ENCODE measurements at places on chromosomes 5 and 9.

- DNase-seq = no peak
Observed at GRCh38 chr5:14125262-14125661, 17.9 kb upstream of the TRIO start.

- DNase-seq = no peak
Observed at GRCh38 chr9:4020038-4020754, 279.7 kb downstream of the GLIS3 start.

DNA sequence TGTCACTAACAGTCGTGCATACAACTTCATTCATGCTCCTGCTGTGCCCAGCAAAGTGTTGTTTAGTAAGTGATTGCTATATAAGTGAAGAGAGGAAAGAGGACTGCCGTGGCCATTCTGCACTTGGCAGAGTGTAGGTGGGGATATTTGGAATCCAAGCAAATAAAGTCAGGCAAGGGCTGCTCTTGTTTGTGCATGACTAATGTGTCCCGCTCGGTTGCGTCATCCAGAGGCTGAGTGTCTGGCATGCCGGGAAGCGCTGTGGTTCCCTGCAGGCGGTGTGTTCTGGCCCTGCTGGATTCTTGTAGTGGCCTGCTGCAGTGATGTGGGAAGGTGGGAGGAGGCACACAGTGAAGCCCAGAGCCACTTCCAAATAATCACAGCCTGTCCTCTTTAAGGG, 136.9 kb upstream of the ANKH start:
- DNase-seq = no peak

- DNase-seq = no peak
Observed at GRCh38 chr5:44933686-44934085, 124.9 kb downstream of the MRPS30 start.

DNA sequence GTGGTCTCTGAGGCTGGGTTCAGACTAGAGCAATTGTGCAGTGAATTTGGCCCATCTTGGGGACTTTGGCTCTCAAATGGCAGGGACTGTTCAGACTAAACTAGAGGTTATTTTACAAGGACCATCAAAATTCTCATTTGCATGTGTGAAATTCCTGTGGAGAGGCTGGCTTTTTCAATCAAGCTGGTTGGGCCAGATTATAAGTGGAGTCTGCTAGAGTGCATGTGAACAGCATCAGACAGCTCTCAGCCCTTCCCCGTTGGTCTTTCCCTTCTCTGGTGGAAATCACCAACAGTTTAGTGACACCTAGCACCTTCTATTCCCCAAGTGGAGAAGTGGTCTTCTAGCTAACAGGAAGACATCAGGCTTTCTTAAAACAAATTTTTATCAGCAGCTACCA, 301.3 kb downstream of the CWC27 start:
- DNase-seq = no peak

- no peak for DNase-seq
Observed at GRCh38 chr9:116499434-116499833, 187.7 kb upstream of the TRIM32 start.

DNA sequence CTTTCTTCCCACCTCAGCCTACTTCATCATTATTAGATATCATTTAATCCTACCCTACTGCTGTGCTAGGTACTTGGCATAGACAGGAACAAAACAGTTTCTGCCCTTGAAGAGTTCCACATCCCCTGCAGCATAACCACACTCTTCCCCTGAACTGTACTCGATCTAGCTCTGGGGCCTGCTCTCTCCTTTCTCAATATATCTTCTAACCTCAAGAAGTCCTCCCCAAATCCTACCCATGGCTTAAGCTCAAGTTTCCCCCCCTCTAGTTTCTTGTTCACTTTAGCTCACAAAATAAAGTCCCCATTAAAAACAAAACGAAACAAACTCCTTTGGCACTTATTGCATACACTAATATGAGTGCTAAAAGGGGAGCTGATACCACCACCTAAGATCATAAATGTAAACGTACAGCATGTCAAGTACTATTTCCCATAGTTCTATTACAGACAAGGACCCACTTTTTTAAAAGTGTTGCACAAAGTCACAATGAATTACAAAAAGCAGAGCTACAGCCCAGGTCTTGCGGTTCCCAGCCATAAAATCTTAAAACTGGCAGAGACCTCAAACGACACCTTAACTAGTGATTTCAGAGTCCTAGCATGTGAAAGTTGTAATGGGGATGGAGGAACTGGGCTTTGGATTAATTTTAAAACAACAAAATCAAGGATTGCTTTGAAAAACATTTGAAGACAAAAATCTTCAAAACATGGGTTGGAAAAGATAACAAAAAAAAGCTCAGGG, 80.7 kb downstream of the PTPDC1 start:
- DNase-seq = no peak

DNA sequence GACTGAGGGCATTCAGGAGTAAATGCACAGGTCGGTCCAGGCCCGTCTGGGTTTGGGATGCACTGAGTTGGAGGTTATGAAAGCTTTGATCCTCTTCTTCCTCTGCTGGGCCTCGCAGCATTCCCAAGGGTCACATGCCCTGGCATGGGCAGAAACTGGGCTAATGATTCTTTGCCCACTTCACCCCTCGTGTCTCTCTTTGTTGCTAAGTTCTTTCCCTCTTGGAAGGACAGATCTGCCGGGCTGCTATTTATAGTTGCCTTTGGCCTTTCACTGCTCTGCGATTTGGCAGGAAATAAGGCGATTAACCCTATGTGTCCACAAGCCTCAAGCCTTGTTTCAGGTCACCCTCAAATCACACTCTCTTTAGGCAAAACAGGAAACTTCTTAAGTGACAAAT, 66.9 kb downstream of the ENTREP1 start:
- no peak for DNase-seq
